OCI-M1 (cell line): ENCODE measurements at places on chromosomes 6 and 20.

DNA sequence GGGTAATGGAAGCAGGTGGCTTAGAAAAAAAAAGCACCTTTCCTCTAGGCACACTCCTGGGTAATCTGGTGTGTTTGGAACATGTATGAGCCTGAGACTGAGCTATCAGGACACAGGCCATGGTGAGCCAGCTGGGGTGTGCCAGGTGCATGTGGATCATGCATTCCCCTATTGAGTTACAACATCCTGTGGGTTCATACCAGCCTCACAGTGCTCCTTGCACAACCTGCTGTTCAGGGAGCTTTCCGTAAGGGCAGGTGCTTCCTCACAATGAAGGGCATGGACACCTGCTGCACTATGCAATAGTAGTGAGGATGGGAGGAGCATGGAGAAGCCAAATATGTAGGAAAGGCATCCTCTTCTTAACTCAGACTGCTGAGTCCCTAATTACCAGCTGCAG, 197.2 kb upstream of the SUPT3H start:
- DNase-seq = no peak

GRCh38 chr6:31143148-31143547, 4.3 kb upstream of the PSORS1C2 start:
- DNase-seq = no peak

DNA sequence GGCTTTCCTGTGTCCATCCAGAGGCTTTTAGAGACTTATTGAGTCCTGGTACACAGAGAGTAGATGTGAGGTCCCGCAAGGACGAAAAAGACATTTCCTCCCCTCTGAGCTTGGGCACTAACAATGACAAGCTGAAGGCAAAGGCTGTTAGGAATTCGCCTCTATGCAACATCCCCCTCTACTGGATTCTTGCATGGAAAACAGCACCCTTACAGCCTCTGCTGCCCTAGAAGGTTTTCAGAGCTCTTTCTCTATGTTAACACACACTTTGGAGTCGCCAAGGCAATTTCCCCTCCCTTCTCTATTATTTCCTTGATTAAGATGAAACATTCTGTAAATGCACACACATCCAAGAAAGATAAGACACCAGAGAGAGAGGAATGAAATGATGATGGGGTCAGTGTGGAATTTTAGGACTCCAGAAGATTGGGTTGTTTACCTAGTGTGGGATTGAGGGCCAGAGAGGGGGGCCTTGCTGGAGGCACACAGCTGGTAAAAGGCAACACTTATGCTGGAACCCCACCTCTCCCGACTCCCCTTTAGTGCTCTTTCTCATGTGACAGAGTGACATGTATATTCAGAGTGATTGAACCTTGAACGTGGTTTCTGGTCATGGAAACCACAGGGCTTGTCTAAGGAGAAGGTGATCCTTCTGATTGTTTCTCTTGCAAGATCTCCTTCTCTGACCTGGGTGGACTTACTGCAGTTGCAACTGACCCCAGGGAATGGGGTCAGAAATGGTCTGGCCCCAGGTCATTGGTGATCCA, 300.7 kb downstream of the CLIC5 start:
- DNase-seq = peak; percentile 93

GRCh38 chr6:138920906-138921305, 67.1 kb downstream of the REPS1 start:
- DNase-seq = no peak

DNA sequence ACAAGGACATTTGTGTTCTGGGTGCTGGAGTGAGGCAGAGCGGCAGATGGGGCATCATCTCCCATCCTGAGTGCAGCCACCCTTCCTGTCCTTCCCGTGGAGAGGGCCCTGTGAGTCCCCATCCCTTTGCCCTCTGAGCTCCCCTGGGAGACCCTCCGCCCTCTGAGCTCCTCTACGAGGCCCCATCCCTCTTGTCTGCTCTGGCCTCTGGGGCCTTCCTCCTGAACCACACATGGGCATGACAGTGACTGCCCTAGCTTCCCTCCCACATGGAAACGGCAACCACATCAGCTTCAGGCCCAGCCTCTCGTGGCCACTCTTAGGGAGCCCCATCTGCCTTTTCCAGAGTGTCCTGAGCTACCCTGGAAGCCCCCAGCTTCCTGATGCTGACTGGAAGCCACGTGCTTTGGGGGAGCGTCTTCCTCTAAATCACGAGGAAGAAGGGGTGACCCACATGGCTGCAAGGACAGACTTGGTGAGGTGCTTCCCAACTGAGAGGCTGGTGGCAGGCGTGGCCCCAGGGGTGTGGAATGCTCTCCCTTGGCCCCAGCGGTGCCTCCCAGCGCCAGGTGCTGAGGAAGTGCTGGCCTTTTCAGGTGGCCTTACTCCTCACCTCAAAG, 52.6 kb downstream of the GINS1 start:
- no peak for DNase-seq

DNA sequence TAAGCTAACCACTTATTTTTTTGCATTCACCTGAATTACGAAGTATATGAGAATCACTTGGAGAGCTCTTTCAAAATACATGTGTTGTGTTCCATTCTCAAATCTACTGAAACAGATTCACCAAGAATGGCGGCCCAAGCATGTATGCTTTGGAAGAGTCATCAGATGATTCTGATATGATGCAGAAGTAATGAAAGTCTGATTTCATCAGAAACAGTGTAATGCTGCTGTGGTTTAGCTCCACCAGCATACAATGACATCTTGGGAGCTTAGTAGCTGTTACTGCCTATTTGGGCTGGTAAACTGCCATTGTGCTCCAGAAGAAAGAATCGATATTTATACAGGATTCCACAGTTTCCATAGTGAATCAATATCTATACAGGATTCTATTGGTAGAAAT, 52.9 kb downstream of the UBR2 start:
- no peak for DNase-seq

DNA sequence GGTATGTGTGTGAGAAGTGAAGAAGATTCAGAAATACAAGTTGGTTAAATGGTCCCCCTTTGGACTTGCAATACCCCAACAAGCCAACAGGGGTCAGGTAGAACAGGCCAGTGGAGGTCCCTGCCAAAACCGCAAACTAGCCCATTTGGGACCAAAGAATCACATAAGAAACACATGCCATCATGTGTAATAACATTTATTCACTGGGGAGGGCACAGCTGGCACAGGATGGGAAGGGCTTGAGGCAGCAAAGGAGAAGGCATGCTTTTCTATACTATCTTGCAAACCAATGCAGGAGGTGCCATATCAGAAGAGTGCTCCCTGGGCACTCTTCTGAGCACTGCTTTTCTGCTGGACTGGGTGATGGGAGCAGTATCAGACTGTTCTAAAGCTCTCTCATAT, 116.1 kb upstream of the TRAF3IP2 start:
- peak; percentile 67 for DNase-seq

- DNase-seq = peak; percentile 92
Measured at GRCh38 chr6:129749749-129750120, 39.8 kb upstream of the ARHGAP18 start.

GRCh38 chr20:25046736-25047666, 10.9 kb downstream of the ACSS1 start:
- DNase-seq = no peak

DNA sequence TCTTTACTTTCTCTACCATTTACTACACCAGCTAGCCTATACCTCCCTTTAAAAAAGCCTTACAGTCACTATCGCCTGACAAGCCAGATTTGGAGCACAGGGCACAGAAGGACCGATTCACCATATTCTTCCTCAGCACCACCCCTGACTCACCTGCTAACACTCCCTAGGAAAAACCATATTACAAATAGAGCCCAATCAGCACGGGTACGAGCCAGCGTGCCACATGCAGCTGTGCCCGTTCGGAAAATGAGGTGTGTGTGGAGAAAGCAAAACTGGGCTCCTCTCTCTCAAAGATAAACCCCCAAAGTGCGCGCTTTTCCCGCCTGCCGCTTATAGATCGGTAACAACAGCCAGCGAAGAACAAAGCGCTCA, 1.2 kb downstream of the SYNCRIP start:
- DNase-seq = peak; percentile 53

DNA sequence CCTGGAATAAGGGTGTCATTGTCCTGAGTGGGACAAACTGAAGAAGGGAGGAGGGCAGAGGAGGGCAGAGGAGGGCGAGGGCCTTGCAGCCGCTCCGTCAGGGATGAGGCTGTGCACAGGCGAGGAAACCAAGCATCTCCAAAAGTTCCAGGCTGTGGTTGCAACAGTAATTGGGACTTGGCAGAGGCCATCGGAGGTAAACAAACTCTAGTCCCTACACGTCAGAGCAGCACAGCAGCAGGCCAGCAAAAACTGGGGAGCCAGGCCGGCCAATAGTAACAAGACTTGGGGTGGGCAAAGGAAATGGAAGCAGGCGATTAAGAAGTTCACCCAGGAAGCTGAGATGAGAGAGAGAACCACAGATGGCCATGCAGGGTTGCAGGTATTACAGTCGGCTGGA, 142.8 kb downstream of the SMOC2 start:
- no peak for DNase-seq

DNA sequence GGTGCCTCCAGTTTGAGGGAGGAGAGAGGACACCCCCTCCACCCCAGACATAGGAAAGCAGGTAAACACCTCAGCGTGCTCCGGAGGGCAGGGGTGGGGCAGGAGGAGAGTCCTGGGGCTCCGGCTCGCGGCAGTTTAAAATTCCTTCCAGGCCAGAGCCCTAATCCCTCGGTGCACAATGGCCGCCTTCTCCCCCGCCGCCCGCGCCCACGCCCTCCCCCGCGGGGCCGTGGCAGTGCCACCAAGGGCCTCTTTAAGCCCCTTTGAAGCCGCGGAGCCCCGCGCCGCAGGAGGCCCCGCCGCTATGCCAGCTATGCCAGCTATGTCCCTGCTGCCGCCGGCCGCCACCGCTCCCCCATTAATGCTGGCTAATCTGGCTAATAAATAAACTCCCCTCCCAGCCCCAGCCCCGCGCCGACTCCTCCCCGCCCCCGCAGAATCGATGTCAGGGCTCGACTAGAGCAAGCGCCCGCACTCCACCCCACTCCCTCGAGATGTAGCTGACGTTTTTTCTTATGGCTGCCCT, 125.1 kb downstream of the MRPL14 start:
- no peak for DNase-seq

GRCh38 chr20:64167676-64168075, 3.4 kb downstream of the MYT1 start:
- no peak for DNase-seq

DNA sequence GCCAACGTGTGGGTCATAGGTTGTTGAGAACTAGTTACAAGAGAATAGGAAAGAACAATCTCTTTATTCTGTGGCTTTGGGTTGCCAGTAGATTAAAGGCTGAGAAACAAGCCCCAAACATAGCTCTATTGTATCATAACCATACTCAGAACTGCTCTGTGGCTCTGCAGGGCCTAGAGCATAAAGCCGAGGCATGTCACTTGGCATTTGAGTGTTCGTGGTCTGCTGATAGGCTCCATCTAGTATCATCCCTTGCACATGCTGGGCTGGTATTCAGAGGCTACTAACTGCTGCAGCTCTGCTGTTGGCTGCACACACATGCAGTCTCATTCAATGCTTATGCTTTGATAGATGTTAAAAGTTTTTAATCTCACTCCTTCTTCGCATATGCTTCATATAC, 157.9 kb downstream of the OGFRL1 start:
- DNase-seq = no peak

- no peak for DNase-seq
Measured at GRCh38 chr20:53260168-53260567, 288.0 kb downstream of the TSHZ2 start.

- peak; percentile 95 for DNase-seq
Measured at GRCh38 chr6:32868257-32868788, 14.3 kb downstream of the PSMB9 start.

DNA sequence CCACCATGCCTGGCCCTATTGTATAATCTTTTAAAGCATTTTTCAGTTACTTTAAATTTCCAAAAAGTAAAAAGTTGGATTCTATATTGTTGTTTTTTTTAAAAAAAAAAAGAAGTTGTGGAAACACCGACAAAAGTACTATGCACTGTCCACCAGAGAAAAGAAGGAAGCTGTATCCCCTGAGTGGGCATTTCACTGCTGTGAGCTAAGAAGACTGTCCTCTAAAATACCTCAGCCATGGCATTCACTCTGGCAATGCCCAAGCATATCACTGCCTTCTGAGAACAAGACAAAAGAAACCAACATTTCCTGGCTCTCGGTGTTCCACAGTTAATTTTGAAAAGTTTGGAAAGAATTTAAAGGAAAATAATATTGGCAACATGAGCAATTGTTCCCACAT, 117.8 kb downstream of the IPCEF1 start:
- DNase-seq = no peak

GRCh38 chr6:33983109-33983716, 162.7 kb downstream of the GRM4 start:
- DNase-seq = peak; percentile 16

- no peak for DNase-seq
Measured at GRCh38 chr6:141658696-141659095, 474.0 kb upstream of the GJE1 start.

- DNase-seq = no peak
Measured at GRCh38 chr6:147447835-147448611, 60.5 kb upstream of the SAMD5 start.

DNA sequence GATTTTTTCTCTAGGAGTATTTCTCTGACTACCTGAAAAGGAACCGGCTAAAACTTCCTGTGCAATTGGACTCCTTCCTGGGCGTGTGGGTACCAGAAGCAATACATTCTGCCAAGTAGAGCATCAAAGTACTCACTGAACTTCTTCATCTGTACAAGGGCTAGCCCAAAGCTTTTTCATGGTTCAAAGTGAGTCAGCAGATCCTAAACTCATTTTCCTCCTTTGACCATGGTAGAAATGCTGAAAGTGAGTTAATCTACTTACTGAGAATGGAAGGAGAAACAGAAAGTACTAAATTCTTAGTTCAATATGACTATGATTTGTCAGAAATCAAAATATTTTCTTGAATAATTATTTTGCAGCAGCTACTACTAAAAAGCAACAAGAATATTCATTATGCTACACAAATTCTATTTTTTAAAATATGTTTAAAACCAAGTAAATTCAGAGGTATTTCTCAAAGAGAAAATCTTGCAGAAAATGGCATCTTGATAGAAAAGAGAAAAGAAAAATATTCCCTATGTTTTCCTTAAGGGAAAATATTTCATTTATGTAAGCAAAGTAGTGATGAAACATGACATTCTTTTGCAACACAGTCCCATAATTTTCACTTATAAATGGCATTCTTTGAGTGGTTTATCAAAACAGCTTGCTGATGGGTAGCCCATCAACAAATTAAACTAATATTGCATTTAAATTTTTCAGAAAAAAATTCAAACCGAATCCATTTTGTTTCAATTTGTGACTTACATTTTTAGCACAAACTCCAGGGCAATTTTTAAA, 3.7 kb upstream of the BEND6 start:
- DNase-seq = peak; percentile 86

DNA sequence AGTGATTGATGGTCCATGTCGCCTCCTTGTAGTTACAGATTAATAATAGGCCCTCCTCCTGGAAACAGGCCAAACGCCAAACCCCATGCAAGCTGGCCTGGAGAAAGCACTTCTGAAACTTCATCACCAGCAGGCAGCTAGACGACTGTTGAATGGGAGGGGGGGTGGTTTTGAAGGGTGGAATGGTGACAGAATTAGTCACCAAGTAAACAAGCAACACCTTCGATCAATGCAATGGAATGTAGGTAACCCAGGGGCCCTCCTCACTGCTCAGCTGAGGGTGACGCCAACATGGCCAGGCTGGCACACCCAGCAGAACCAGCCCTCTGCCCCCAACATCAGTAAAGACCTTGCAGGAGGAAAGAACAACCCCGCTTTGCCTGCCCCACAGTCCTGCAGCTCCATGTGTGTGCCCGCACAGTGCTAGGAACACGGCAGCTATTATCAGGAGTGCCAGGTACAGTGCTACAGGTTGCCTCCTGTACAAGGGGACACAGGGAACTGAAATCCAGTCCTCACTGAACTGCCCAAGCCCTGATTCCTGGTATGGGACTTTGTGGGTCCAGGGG, 2.7 kb downstream of the BCAS1 start:
- no peak for DNase-seq

GRCh38 chr6:52574709-52575501, 2.0 kb downstream of the TRAM2 start:
- DNase-seq = peak; percentile 95
